ENCODE measurements at places on chromosomes 2 and 18. TPM values are rescaled to one million over a fixed set of nuclear protein-coding genes. Genes with fewer than 3 reads are reported as not detected.

The ASPRV1 gene
- 0.82 TPM for total RNA-seq

The NXPH2 gene
- total RNA-seq = not detected

The LONRF2 gene
- total RNA-seq = 0.17 TPM

The PTPN2 gene
- 32.2 TPM for total RNA-seq

The DHX57 gene
- total RNA-seq = 14.7 TPM

The ASB18 gene
- not detected for total RNA-seq
